Stimulated activated naive B cell treated with anti-CD40 and anti-IgM and Interleukin-4, amounts not matched to agents 10 μg/mL and 1 μg/mL and 100 μg/mL, for 72 hours (primary cell): ENCODE measurements at places on chromosomes 16 and 17.

- DNase-seq, result no peak
These were observed at the start of gene TNK1 for GRCh38 chr17:7380855-7381683. Gene TNK1, plus strand, starts transcription at chr17:7381089. Its CDS starts 1,838 bp downstream, at chr17:7382927.

DNA sequence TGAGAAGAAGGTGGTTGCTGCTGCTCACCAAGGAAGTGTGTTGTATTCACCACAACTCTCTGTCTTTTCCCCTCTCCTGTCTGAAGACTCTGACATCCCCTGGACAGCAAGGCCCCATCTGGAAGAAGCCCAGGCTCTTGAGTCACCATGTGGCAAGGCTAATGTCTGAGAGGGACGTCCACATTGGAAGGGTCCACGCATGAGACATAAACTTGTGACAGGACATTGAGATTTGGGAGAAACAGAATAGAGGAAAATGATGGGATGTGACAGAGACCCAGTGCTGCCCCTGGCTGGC, 176.5 kb downstream of the IRF8 start:
- DNase-seq, result no peak

DNA sequence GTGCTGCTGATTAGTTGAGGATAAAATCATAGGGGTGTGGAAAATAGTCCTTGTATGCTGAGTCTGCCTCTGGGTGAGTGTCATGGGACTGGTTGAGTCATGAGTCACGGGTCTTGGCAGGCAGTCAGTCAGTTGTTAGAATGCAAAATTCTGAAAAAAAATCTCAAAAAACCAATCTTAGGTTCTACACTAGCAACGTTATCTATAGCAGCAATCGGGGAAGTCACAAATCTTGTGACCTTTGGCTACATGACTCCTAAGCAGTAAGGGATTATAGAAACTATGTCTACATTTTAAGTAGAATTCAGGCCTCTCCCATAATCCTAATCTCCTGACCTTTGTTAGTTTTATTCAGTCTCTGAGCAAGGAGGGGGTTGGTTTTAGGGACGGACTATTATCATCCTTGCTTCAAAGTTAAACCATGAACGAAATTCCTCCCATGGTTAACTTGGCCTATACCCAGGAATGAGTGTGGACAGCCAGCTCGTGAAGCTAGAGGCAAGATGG, 18.0 kb upstream of the PMFBP1 start:
- no peak for DNase-seq

DNA sequence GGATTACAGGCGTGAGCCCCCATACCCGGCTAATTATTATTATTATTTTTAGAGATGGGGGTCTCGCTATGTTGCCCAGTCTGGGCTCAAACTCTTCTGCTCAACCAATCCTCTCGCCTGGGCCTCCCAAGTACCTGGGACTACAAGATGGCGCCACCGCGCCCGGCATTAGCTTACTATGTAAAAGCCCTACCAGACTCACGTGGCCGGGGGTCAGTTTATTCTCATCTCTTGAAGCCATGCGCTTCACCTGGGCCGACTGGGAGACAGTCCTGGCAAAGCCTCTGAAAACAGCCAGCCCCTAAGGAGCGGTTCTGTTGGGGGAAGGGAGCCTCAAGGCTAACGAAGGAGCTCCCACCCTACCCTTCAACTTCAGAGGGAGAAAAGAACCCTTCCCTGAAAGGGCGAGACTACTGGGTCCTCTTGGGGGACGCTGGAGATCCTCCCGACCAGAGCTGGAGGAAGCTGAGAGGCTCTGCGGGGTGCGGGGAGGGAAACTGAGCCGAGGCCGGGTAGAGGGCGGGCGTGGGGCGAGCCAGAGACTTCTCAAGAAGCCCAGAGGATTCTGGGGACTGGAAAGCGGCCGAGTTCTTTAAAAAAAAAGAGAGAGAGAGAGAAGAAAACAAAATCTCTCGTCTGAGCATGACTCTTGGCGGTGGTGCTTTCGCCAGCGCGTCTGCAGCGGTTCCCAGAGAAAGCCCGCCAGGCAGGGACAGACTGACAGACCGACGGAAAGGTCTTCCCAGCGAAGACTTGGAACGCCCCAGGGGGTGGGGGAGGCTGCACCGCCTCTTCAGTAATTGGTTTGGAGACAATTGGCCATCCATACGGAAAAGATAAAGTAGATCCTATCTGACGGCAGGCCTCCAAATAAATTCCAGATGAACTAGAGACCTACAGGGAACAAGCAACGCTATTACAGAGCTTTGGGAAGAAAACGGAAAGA, 5.6 kb upstream of the TUBG2 start:
- DNase-seq, result no peak

- no peak for DNase-seq
These were observed 10.1 kb downstream of the AFMID start for GRCh38 chr17:78197147-78197832.

DNA sequence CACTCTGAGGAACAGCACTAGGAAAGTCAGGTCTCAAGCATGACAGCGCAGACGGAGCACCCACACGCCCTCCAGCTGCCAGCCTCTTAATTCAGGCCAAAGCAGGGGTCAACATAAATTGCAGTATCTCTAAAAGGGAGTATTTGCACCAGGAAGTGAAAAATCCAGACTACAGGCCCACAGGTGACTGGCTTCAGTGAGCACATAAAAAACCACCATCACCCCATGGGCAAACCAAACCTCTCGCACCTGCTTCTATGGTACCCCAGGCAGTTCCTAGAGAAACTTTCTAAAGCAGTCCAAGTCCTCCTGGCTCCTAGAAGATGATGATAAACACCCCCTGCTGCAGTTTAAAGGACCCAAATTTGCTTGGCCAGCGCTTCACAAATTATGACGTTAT, 129.8 kb downstream of the ZNF423 start:
- DNase-seq, result no peak

DNA sequence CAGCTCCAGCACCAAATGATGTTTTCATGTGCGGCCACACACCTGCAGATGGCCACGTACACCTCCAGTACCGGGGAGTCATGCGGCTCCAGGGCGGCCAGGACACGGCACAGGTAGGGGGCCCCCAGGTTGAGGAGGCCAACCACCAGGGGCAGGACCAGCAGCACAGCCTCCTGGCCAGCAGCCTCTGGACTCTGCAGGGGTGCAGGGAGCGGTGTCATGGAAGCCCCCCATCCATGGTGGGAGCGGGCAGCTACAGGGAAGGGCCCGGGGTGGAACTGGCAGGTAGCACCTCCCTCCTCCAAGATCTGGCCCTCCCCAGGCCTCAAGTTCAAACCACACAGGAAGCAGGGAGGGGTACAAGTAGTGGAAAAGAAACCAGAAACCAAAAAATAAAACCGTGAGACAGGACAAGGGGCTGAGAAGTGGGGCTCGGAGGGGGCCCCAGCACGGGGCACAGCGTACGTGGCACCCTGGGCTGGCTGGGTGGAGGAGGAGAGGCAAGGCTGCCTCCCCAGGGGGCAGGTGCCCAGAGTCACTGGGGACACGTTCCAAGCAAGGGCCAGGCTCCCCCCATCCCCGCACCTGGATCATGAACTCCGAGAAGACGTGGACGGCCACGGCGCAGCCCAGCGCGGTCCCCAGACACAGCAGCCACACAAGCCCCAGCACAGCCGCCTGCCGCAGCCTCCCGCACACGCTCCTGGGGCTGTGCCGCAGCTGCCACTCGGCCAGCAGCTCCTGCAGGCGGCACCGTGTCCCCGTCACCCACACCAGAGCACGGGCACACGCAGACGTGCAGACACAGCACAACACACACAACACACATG, 7.4 kb downstream of the TMC6 start:
- DNase-seq, result no peak

GRCh38 chr16:69309316-69309715, 1.8 kb upstream of the VPS4A start:
- DNase-seq, result no peak

- no peak for DNase-seq
These were observed 1.2 kb upstream of the SECTM1 start for GRCh38 chr17:82334622-82335394.

GRCh38 chr16:56848029-56848936, 16.7 kb upstream of the SLC12A3 start:
- DNase-seq, result no peak

GRCh38 chr17:50272711-50273653, 1.3 kb upstream of the TMEM92 start:
- DNase-seq, result peak; percentile 27

- no peak for DNase-seq
These were observed 135.8 kb downstream of the SKAP1 start for GRCh38 chr17:48294020-48294805.

DNA sequence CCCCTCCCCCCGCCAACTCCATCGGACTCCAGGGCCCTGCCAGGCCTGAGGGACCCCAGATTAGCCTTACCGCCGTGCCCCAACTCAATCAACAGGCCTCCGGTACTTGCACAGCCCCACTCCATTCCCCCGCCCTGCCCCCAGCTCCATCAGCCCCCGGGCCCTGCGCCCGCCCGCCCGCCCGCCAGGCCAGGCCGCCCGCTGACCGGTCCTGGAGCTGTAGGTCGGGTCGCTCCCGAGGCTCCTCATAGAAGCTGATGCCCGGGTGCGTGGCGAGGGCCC, 308 bp downstream of the GTF3C1 start:
- DNase-seq, result no peak

DNA sequence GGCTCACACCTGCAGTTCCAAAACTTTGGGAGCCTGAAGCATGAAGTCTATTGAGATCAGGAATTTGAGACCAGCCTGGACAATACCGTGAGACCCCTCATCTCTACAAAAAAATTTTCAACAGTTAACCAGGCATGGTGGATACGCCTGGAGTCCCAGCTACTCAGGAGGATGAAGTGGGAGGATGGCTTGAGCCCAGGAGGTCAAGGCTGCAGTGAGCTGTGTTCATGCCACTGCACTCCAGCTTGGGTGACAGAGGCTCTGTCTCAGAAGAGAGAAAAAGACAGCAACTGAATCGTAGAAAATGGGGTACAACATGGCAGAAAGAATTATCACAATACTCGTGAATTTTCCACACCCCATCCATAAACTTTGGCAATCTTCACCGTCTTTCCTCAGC, 3.2 kb downstream of the CRK start:
- no peak for DNase-seq

DNA sequence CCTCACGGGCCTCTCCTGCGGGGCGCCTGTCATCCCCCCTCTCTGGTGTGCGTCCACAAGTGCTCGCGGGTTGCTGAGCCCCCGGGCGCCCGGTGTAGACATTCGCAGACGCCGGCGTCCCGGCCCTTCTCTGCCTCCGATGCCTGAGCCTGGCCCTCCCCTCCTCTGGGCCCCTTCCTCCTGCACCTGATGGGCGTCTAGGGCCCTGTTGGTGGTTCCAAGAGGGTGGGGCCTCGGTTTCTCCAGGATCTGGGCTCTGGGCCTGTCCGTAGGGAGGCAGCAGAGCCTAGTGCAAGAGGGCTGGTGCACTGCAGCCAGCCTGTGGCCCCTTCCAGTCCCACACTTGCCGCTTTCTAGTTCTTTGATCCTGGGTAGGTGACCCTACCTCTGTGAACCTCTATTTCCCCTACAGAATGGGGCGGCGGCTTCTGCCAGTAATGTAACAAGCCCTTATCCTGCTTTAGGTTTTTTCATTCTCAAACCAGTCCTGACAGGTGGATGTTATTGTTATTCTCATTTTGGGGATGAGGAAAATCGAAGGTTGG, 623 bp downstream of the E4F1 start:
- peak; percentile 22 for DNase-seq

- no peak for DNase-seq
These were observed 29.8 kb downstream of the POLR2A start for GRCh38 chr17:7513850-7514419.

GRCh38 chr17:80849119-80849518, 142.5 kb upstream of the CHMP6 start:
- no peak for DNase-seq

DNA sequence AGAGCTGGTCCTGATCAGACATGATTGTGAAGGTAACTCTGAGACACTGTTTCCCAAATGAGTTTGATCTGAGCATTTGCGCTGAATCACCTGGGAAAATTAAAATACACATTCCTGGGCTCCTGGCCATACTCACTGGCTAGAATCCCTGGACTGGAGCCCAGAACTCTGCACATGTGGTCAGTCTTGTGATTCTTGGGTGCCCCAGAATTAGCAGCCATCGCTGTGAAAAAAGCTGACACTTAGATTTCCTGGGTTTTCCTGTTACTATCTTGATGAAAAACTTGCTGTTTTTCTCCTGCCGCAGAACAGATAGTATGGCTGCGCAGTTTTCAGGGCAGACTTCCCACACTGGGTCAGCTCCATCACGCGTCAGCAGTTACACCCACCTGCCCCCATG, 24.6 kb downstream of the NECAB2 start:
- no peak for DNase-seq

GRCh38 chr17:82837586-82838320, 2.1 kb downstream of the ZNF750 start:
- no peak for DNase-seq

- DNase-seq, result no peak
These were observed 73.2 kb downstream of the NT5M start for GRCh38 chr17:17376362-17376761.

DNA sequence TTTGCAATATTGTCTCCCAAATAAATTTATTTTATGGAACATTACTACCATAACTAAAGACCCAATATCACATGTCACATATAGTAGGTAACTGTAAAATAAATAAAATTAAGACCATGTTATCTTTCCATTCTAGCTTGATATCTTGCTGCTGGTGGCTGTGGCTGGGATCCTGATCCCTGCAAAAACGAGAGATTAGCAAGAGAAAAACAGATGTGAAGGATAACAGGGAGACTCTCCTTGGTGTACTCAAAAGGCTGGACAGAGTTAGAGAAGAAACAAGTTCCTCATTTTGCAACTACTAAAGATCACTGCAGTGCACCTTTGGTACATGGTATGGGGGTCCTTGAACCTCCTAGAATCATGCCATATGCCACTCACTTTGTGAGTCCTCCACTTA, 49.7 kb downstream of the ARHGAP27 start:
- DNase-seq, result no peak

GRCh38 chr17:49859991-49860953, 12.4 kb upstream of the TAC4 start:
- no peak for DNase-seq

GRCh38 chr17:2684549-2684948, 27.0 kb downstream of the CLUH start:
- no peak for DNase-seq

DNA sequence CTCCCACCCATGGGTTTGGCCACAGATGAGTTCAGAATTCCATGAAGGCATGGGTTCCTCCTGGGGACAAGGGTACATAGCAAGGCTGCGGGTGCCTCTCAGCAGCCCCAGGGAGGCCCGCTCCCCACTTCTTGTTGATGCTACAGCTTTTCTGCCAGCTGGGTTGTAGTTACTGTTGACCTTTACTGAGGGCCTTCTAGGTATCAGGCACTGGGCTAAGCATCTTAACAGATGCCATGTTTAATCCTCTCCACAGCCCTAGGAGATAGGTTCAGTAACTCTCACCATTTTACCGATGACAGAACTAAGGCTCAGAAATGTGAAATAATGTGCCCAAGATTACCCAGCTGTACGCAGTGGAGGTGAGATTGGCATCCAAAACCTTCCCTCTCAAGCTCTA, 54.3 kb upstream of the DLX4 start:
- no peak for DNase-seq

GRCh38 chr16:23035240-23035639, 114.0 kb downstream of the USP31 start:
- no peak for DNase-seq
